ENCODE measurements at places on chromosomes 6 and 20. TPM values are rescaled to one million over a fixed set of nuclear protein-coding genes. Genes with fewer than 3 reads are reported as not detected.

Gene C4B
- 137 TPM for total RNA-seq

Gene CALHM4
- total RNA-seq, result 0.57 TPM

DNA sequence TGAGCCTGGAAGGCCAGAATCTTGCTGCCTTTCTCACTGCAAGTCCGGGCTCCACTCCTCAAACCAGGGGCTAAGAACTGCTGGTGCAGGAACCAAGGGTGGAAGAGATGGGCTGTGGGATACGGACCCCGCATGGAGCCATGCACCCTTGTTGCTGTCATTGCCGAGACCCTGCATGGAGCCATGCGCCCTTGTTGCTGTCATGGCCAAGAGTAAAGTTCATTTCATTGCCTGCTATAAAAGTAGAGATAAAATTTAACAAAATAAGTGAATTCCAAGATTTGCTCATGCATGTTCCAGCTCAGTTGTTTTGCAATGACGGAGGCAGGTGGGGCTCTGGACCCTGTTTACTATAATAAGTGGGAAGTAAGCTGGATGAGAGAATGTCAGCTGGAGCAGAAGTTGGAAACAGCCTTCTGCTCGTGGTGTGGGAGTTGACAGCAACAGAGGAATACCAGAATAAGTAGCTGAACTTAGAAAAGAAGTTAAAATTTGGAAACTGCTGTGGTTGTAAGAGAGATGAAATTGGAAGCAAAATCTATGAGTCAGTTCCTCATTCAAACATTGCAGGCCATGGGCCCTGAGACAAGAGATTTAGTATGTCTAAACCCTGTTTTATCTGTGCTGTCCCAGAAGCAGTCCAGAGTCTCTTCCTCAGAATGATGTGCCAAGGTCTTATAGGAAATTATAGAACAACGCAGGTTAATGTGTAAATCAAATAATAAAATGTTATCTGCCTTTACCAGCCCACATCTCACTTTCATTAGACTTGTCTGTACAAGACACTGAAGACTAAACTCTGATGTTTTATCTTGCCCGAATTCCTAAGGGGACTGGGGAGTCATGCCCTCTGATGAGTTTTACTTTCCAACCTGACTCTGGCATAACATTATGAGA lies 15.8 kb upstream of the THBS2 start:
- DNase-seq, result no peak

DNA sequence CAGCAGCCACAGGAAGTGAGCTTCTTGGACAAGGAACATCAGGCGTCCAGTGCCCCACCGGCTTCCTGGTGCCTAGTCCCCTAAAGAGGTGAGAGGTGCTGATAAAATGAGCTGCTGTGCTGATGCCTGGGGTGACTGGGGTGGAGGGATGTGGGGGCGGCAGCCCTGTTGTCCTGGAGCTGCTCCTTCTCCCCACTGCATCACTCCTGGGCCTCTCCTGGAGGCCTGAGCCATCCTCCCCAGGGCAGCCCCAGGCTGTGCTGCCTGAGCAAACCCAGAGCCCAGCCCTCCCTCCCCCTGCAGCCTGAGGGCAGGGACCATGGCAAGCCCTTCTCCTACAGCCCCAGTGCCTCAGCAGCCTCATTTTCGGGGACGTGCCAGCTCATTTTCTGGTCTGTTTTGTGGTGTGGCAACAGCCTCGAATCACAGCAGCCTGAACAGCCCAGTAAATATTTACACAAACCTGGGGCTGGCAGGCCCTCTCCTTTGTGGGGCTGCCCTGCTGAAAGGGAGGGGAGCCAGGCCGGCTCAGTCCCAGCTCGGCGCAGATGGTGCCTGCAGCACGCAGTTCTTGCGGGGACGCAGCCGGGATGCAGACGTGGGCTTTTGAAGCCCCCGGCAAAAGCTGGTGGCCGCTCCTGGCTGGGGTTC lies 259.9 kb downstream of the DLL1 start:
- peak; percentile 82 for DNase-seq

GRCh38 chr6:165675120-165675519 lies 12.1 kb upstream of the PDE10A start:
- DNase-seq, result no peak

DNA sequence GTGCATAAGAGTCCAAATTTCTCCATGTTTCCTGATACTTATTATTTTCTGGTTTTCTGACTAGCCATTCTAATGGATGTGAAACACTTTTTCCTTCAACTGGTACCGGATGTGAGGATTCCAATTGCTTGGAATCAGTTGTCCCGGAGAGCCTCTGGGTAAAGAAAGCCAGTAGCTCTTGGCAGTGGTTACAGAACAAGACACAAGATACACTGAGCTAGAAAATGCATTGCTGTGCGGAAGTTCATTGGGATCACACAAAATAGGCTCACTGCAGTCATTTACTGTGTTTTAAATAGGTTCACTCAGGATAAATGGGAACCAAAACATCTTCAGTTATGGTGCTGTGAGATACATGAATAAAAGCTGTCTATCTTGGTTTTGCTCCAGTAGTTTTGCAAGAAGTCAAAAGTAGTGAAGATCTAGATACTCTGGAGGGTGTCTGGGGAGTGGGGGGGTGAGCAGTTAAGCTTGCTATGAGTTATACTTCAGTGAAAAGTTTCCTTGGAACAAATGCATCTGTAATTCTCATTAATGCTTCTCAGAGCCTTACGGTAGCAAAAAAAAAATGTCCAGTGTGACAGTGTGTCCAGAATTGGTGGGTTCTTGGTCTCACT lies 54.4 kb upstream of the RNF182 start:
- DNase-seq, result no peak

All from prostate gland (tissue), 2 donors.